ENCODE measurements at places on chromosomes 2 and 18.

GRCh38 chr2:19900931-19901441 lies 797 bp downstream of the TTC32 start:
- DNase-seq = no peak

- no peak for DNase-seq
These were observed 211.4 kb downstream of the CMPK2 start for GRCh38 chr2:6654279-6654678.

- DNase-seq = no peak
These were observed 24.0 kb upstream of the ARPC2 start for GRCh38 chr2:218192902-218193430.

DNA sequence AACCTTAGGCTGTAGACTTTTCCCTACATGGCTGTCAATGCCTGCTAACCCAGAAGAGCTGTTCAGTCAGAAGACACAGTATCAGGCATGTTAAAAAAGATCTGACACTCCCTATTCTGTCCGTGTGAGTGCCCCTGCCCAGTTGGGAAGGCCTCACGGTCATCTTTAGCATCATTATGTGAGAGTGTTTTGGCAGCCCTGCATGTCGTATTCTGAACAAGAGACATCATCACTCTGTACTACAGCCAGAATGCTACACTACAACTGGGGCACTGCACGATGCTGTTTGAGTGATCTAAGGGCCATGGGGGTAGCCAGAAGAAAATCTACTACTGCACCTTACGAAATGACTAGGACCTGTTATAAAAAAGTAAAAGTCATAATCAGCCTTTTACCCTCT lies 67.2 kb downstream of the GREB1L start:
- DNase-seq = no peak

DNA sequence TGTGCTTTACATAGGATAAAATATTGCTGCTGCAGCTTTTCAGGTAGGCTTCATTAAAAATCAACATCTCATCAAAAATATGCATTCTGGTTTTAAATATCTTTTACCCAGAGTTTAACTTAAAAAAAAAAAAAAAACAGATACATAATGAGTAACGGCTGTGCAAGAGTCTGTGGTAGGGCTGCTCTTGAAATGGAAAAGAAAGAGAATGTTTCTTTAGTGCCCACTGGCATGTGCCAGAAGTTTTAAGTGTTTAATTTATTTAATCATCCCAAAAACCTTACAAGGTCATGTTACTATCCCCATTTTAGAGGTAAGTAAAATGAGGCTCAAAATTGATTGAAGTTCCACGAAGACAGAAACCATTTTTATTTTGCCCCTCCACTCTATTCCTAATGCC lies 92.1 kb downstream of the SLC8A1 start:
- DNase-seq = no peak

GRCh38 chr18:78875016-78875777 lies 104.4 kb upstream of the SALL3 start:
- no peak for DNase-seq

GRCh38 chr18:10459587-10459986 lies 5.2 kb downstream of the APCDD1 start:
- no peak for DNase-seq

DNA sequence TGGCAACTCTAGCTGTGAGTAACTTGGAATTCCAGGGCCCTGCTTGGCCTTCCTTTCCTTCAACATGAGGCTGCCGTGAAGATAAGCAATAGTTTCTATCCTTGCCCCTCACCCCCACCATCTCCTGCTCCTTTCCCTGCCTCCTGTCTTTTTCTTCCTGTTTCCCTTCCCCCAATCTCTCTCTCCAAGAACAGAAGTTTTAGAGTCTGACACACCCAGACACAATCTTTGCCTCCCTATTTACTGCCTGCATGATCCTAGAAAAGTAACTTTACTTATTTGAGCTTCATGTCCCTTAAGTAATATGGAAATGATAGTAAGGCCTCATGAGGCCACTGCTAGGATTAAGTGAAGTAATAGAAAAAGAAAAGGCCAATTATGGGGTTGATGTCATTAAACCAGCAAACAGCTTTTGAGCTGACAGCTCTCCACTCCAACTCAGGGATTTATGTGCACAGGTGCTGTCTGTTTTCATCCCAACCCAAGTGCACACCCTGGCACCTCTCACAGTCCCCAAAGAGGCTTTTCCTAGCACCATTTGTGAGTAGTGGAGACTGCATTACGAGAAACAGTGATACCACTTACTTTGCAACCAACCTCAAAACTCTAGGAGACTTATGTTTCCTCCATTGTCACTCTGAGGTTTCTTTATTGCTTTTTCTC lies 123.7 kb upstream of the SIX3 start:
- no peak for DNase-seq

DNA sequence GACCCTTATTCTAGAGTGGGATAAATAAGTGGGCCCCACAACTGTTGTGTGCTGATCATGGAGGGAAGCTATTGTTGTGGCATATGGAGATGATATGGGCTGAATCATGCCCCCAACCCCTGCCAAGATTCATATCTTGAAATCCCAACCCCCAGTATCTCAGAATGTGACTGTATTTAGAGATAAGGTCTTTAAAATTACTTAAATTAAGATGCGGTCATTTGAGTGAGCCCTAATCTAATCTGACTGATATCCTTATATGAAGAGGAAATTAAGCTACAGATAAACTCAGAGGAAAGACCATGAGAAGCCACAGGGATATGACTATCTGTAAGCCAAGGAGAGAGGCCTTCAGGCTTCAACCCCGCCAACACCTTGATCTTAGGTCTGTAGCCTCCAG lies 188.3 kb upstream of the RND3 start:
- DNase-seq = no peak

DNA sequence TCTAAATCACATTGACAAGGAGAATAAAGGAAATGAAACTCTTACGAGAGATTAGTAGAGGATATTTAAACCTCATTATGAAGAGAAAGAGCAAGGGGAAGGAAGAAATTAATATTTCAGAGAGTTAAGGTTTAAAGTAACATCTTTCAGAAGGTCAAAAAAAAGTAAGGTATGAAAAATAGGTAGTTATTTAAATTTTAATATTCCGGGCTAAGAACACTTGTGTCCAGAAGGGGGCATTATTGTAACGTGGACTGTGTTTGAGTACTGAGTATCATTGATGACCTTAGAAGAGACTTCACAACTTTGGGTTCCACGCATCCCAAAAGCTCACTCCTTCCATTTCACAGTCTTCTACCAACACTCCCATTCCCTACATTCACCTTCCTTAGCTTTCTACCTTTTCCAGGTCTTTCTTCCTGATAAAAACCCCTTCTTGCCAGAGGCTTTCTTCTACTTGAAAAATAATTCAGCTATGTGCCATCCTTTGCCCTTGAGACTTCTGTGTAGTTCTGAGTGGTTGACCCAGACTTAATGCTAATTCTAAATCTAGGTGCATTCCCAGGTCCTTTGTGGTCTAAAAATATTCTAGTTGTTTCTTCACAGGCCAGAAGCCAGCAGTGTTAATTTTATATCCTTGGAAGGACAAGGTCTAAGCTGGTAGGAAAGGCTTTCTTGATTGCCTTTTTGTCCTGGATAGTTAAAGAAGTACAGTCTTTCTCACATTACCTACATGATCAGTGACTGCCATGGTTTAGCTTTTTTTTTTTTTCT lies 16.5 kb downstream of the DYNC1I2 start:
- no peak for DNase-seq

Data from central memory CD4-positive, alpha-beta T cell (primary cell).